ENCODE measurements at places on chromosomes 12 and 14.
A peak's percentile ranks its signal among the peaks of the same experiment; 100 is the strongest.

DNA sequence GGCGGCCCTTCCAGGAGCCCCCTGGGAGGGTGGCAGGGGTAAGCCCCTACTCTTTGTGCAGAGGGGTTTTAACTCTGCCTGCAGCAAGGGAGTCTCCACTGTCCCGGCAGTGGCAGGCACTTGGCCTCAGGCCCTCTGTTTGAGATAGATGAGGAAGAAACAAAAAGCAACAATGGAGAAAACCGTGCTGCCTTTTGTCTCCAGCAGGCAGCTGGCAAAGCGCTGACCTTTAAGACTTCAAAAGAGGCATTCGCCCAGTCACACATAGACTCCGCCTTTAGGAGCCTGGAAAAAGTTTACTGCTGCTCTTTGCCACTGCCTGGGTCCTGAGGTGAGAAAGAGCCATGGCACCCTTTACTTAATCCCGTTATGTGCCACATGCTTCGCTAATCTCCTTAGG is 158.2 kb upstream of the NTF3 start:
- no peak for DNase-seq

- no peak for DNase-seq
Observed at GRCh38 chr12:28223858-28224257, 33.6 kb downstream of the CCDC91 start.

DNA sequence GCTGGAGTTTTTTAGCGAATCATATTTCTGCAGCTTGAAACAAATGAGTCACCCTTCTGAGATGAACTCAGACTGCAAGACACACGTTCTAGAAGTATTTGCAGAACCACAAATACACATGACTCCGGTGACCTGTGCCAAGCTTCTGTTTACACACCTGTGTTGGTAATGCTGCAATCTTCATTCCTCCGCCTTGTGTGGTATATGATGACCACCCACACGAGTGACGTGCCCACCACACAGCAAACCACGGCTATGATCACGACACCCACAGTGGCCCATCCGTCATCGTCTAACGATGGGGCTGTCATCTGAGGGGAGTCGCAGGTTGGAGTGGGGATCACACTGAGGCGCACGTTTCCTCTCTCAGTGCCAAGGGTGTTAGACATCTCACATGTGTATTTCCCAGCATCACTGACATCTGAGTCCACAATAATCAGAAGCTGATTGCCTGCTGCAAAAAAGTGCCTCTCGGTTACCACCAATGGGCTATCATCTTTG is 43.0 kb downstream of the LRIG3 start:
- DNase-seq = no peak

DNA sequence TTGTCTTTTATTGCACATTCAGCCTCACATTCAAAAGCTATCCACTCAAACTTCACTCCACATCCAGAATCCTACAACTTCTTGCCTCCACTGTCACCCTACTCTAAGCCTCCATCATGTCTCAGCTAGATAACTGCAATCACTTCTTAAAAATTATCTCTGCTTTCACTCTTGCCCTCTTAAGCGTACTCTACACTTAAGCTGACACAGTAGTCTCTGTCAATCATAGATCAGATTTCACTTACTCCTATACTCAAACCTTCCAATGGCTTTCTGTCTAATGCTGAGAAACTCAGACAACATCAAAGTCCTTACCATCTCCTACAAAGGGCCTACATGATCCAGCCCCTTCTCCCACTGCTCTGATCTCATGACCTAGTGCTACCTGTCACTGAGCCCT is 304.1 kb downstream of the ITPR2 start:
- no peak for DNase-seq

DNA sequence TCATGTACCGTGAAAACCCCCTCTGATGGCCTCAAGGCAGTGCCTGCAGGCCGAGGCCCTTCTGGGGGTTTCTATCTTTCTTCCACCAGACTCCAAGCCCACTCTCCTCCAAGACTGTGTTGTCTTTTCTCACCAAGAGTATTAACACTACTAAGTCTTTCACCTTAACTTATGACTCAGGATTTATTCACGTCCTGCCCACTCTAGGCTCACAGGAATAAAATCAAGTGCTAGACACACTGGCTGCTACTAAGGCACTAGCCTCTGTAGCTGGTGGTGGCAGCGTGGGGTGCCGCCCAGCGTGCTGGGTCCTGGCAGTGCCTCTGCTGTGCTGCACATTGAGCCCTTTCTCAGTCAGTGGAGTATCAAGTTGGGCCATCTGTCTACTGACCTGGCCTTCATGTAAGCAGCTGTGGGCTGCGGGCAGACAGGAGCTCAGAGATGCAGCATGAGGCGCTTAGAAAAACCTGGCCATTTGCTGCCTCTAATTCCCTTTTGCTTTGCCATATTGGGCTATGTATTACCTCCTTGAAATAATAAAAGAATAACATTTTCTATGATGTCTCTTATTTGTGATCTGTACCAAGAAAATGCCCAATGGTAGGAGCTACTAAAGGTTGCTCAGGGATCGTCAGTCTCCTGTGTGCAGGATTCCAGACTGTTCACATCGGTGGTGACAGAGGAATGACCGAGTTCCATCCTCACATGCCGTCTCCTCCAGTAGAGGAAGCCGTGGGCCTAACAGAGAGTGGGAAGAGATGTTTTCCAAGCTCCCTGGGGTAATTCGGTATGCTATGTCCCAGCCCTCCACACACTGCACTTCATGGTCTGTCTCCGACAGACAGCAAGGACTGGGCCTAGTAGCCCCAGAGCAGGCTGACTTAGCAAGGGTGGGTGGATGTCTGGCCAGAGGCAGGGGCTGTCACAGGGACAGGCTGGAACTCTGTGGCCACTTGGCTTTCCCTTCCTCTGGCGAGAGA is 39.9 kb downstream of the MAX start:
- DNase-seq = no peak

- no peak for DNase-seq
Observed at GRCh38 chr12:116392061-116392460, 114.6 kb upstream of the MED13L start.

- peak; percentile 75 for DNase-seq
Observed at GRCh38 chr14:100239840-100240667, 1.1 kb downstream of the YY1 start.

- no peak for DNase-seq
Observed at GRCh38 chr12:83843541-83843940, 1069.1 kb downstream of the SLC6A15 start.

DNA sequence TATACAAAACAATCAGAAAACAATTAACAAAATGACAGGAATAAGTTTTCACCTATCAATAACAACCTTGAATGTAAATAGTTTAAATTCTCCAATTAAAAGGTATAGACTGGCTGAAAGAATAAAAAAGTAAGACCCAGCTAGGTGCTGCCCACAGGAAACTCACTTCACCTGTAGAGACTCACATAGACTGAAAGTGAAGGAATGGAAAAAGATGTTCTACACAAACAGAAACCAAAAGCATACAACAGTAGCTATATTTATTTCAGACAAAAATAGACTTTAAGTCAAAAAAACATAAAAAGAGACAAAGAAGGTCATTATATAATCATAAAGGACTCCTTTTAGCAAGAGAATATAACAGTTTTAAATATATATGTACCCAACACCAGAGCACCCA is 152.4 kb upstream of the PWP1 start:
- DNase-seq = no peak

GRCh38 chr14:91205459-91205858 is 39.0 kb downstream of the GPR68 start:
- no peak for DNase-seq

- no peak for DNase-seq
Observed at GRCh38 chr12:69621551-69621950, 10.8 kb upstream of the LRRC10 start.

DNA sequence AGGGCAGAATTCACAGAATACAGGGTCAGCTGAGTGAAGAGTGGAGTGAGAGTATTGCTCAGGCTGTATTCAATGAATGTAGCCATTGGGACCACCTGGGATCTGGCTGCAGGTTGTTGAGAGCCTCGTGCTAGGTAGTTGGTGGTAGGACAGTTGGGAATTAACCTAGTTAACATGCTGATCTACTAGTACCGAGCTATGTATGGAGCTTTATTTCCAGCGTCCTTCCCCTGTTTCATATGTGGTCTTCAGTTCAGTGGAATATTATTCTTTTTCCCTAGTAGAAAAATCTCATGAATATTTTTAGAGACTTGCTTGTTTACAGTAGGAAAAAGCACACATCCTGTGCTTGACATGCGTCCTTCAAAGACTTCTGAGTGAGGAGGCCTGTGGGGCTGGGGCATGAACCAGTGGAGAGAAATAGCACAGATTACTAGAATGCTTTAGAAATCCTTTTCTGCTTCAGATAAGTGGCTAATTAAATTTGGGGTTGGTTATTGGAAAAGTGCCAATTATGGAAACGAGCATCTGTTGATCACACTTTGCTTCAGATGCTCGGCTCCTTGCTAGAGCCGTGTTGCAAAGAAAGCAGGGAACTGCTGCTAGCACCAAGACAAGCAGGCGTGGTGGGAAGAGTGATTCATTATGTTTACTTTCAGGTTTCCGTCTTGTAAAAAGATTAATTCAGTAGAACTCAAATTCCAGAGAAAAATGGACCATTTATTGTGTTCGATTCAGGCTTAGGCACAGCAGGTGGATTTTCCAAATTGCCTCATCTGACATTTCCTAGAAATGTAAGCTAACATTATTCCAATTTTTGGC is 53.6 kb downstream of the ARF6 start:
- no peak for DNase-seq

DNA sequence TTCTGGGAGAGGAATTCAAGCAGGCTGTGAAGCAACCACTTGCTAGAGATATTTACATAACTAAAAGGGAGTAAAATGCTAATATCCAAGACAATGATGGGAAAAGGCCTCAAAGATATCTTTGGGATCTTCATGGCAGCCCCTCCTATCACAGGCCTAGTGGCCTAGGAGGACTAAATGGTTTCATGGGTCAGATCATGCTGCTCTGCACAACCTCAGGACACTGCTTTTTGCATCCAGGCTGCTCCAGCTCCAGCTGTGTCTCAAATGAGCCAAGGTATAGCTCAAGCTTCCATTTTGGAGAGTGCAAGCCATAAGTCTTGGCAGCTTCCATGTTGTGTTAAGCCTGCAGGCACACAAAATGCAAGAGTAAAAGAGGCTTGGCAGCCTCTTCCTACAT is 195.6 kb upstream of the SSTR1 start:
- DNase-seq = no peak

DNA sequence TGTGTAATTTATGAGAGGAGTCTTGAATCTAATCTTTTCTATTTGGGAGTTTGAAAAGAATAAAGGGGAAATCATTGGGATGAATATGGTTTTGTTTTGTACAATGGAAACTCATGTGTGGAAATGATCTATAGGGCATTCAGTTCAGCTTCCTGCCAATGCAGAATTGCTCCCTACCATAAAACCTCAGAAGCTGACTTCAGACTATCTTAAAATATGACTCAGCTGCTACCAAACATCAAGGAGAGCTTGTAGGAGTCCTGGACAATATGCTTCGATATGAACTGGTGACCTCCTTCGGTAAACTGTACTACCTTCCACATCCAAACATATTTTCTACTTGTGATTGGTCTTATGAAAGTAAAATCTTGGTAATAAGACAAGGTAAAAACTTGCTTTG is 160.6 kb downstream of the CAPZA3 start:
- DNase-seq = no peak

DNA sequence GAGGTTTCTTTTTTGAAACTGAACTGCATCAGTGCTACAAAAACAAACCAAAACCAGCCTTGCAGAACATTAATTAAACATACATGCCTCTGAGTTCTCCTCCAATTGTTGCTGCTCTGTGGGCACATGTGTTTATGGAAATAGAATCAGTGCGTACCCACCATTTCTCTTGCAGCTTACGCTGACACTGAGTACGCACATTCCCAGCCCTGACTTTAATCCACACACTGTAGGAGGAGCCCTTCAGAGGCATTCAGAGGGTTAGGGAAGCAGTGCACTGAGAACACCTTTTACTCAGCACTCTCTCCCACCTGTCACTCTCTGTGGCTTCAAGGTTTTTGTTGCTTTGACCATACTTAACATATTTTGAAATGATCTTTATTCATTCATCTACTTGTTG is 250.5 kb upstream of the PWP1 start:
- DNase-seq = no peak

DNA sequence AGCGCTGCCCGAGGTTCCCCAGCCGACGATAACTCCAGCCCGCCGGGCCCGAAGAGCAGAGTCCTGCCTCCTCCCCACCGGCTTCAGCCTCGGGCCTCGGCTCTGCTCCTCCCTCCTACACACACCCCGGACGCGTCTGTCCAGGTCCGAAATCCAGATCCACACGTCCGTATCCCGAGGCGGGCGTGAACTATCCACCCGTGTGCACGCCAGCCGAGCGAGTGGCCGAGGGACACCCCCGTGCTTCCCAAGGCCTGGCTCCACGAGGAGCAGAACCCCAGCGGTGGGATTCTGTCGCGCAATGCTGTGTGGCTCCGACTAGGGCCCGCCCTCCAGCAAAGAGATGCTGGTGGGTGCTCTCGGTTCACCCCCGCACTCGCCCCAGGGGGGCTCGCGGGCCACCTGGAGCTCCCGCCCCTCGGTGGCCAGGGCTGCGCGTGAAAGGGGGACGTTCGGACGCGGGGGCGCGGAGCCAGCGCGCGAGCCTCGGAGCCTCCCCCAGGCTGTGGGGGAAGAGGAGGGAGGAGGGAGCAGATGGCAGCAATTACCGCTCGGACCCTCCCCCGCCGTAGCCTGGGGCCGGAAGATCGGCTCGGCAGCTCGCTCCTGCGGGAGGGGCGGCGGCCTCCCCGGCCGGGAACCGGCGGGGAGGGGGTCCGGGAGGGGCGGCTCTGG is 18.9 kb upstream of the ANKRD33 start:
- DNase-seq = no peak

DNA sequence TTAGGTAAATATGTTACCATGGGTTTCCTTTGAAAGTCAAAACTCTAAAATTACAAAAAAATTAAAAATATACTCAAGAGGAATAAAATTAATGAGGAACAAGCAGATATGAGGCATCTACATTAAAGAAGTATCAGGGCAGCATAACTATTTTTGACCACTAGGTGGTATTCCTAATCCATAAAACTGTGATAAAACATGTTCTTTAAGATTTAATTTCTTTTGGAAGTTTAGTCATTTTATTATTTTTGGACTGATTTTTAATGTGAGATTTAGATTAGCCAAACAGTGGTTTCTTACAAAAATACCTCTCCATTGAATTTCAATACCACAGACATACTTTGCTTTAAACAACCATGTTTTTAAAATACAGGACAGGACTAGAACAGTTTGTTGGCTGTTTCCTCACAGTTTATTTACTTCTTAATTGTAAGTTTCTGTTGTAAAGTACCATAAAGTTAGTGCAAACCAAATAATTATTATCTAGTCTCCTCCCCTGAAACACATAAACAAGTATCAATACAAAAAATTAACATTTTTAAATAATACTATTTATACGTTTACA is 49.8 kb downstream of the NTS start:
- no peak for DNase-seq

GRCh38 chr12:91877456-91878235 is 268.0 kb downstream of the BTG1 start:
- no peak for DNase-seq

- no peak for DNase-seq
Observed at GRCh38 chr12:131941116-131941986, 8.4 kb upstream of the EP400 start.

GRCh38 chr14:76564471-76565422 is 188.8 kb downstream of the ESRRB start:
- no peak for DNase-seq

GRCh38 chr14:93734086-93734822 is 54.0 kb downstream of the PRIMA1 start:
- no peak for DNase-seq

Measured in NCI-H1048 (cell line).